Stimulated activated naive B cell treated with anti-CD40 and anti-IgM and Interleukin-4, amounts not matched to agents 10 μg/mL and 1 μg/mL and 100 μg/mL, for 72 hours (primary cell): ENCODE measurements at places on chromosomes 7 and 10.

DNA sequence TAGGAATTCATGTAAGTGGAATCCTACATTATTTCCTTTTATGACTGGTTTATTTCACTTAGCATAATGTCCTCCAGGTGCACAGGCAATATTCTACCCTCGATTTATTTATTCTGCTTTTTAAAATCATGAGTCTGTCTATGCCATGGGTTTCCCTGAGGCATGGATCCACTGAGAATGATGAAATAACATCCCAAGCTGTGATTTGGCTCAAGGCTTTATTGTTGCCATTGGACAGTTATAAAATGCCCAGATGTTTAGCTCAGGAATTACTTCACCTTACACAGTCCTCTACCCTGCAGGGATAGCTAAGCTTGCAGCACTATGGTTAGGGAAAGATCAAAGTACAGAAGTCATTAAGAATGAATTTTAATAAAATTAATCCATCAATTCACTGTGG lies 219.5 kb downstream of the FRMD4A start:
- no peak overlapping the region for H3K4me3 ChIP-seq
- H3K36me3 ChIP-seq: no peaks in the 10 kb centered on the region
- H3K27me3 ChIP-seq: peaks cover 55% of the 10 kb centered on the region
- no peak for DNase-seq
- no peaks in the 10 kb centered on the region for H3K4me1 ChIP-seq

DNA sequence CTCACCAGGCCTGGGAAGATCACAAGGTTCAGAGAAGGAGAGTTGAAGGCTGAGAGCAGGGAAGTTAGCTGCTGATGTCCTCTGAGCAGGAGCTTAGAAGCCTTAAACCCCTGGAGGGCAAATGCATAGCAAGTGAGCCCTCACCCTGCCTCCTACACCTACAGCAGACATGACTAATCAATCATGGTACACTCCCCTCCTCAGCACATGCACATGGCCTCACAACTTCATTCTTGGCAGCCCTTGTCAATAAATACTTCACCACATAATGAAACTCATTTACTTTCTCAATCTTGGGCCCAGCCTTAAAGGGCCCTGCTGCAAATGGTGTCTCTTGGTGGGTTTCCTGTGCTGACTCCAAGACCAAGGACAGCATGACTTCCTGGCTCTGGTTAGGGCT lies 12.9 kb downstream of the MMRN2 start:
- peaks cover 2% of the 10 kb centered on the region for H3K4me1 ChIP-seq
- peaks cover 6% of the 10 kb centered on the region for H3K27me3 ChIP-seq
- no peak overlapping the region for H3K4me3 ChIP-seq

- no peaks in the 10 kb centered on the region for H3K4me1 ChIP-seq
- no peaks in the 10 kb centered on the region for H3K36me3 ChIP-seq
- H3K27ac ChIP-seq: no peak overlapping the region
- no peak overlapping the region for H3K4me3 ChIP-seq
- DNase-seq: no peak
These were observed 66.8 kb downstream of the LYZL2 start for GRCh38 chr10:30562787-30563186.

GRCh38 chr10:111077785-111078504 lies 1.1 kb downstream of the ADRA2A start:
- H3K36me3 ChIP-seq: peaks cover 9% of the 10 kb centered on the region
- H3K4me1 ChIP-seq: peaks cover 10% of the 10 kb centered on the region
- peak overlapping the region; percentile 82 for H3K4me3 ChIP-seq
- peaks cover 86% of the 10 kb centered on the region for H3K27me3 ChIP-seq
- H3K27ac ChIP-seq: no peak overlapping the region

GRCh38 chr7:116324582-116324981 lies 114.2 kb downstream of the TES start:
- H3K27ac ChIP-seq: no peak overlapping the region
- H3K4me1 ChIP-seq: no peaks in the 10 kb centered on the region
- H3K4me3 ChIP-seq: no peak overlapping the region
- no peaks in the 10 kb centered on the region for H3K36me3 ChIP-seq

DNA sequence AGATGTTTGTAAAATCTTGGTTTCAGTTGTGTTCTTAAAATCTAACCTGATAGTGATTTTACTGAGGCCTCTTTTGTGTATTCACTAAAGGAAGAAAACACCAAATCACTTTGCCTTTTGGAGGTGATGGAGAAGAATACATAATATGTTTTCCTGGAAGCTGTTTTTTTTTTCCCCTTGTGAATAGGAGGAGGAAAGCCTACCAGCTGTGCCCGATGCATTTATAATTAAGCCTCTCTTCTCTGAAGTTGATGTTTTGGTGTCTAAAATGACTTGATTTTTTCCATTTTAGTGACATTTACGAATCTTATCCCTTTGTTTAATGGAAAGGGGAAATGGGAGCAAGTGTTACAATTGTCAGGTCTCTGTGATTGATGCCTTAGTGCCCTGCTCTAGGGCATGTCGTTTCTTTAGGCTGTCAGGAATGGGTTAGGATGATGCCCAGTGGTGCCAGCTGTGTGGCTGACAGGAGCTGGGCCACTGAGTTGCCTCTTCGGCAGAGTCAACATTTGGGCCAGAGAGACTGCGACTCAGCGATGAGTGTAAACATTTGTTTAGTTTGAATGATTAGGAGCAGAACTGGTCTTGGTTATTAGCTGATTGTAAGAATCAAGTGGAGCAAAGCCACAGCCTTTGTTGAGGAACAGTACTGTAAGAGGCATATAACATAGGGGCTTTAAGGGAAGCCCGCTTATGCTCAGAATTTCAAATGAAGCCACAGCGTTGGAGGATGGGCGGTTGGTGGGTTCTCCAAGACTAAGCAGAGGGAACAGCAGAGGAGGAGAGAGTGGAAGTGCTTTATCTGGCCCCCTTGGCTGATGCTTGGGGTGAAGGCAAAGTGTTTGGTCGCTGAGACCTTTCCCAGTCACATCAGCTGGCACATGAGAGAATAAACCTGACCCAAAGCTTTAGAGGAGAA lies 81.6 kb downstream of the CDK14 start:
- H3K4me3 ChIP-seq: no peak overlapping the region
- peaks cover 52% of the 10 kb centered on the region for H3K4me1 ChIP-seq
- H3K27ac ChIP-seq: peak overlapping the region; percentile 27
- H3K36me3 ChIP-seq: peaks cover 5% of the 10 kb centered on the region
- H3K27me3 ChIP-seq: no peaks in the 10 kb centered on the region

- no peak for DNase-seq
- peaks cover 4% of the 10 kb centered on the region for H3K27me3 ChIP-seq
- H3K27ac ChIP-seq: no peak overlapping the region
- no peak overlapping the region for H3K4me3 ChIP-seq
- H3K36me3 ChIP-seq: no peaks in the 10 kb centered on the region
These were observed 44.0 kb downstream of the ASB4 start for GRCh38 chr7:95529701-95530100.

DNA sequence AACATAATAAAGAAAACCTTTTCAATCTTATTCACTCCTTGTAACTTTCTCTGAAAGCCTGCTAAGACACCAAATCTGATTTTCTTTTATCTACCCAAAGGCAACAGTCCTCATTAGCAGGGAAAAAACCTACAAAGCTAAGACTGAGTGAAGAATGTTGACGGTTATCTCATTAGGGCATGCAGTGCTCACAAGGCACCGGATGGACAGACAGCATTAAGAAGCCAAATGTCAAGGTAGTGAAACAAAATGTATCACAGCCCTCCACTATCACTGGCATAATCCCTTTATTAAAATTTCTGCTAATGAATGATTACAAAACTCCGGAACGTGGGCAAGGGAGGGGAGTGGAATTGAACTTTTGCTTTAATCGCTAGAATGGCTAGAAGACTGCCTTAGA lies 442.8 kb downstream of the NEBL start:
- no peak for DNase-seq
- no peaks in the 10 kb centered on the region for H3K27me3 ChIP-seq
- H3K27ac ChIP-seq: no peak overlapping the region

DNA sequence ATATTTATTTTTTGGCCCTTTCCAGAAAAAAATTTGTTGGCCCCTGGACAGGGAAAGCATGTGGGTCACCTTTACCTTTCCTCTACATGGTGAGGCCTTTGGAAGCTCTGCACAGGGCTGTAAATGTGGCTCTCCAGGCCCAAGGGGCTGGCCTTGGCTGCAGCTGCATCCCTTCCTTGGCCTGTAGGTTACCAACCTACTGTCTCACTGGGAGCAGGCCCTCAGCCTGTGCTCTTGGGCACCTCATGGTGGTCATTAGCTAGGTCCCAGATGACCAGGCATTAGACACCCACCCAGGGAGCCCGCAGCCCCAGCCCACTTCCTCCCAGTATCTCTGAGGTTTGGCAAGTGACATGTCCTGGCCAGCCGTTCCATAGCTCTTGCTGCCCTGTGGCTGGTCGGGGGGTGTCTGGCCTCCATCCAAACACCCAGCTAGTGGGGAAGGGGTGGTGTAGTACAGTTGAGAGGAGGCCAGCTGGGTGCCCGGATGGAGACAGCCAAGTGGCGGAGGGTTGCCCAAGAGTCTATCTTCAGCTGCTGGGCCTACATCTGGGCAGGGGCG lies 7.1 kb upstream of the CPA5 start:
- peaks cover 5% of the 10 kb centered on the region for H3K27me3 ChIP-seq
- H3K27ac ChIP-seq: no peak overlapping the region
- H3K4me3 ChIP-seq: no peak overlapping the region
- no peak for DNase-seq
- H3K4me1 ChIP-seq: no peaks in the 10 kb centered on the region

GRCh38 chr10:124691421-124692099 lies 52.6 kb downstream of the FAM53B start:
- peak overlapping the region; percentile 83 for H3K27ac ChIP-seq
- no peaks in the 10 kb centered on the region for H3K27me3 ChIP-seq
- H3K4me3 ChIP-seq: no peak overlapping the region
- H3K4me1 ChIP-seq: peaks cover 61% of the 10 kb centered on the region
- no peak for DNase-seq

DNA sequence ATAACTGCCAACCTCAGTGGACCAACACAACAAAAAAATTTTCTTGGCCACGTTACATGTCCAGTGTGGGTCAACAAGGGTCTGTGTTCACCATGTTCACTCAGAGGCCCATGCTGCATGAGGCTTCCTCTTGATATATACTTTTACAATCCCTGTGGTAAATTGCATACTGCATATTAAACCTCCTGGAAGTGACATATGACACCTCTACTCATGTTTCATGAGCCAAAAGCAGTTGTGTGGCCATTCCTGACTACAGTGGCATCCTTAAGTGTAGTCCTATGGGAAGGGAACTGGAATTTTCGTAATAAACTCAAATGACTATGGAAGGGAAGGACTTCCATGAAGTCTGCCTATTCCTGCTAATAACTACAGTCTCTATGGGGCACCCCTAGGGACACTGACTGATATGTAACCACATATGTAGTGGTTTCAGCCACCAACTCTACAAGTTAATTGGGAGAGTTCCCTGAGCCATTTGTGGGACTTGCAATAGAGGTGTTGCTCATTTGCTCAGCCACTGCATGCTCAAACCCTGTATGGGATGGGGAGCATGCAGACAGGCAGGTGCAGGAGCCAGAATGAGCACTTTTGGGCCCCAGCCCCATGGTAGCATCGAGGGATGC lies 9.7 kb downstream of the DYNC1I1 start:
- no peak for DNase-seq
- H3K4me3 ChIP-seq: no peak overlapping the region
- H3K36me3 ChIP-seq: no peaks in the 10 kb centered on the region
- H3K27ac ChIP-seq: no peak overlapping the region

- H3K27me3 ChIP-seq: no peaks in the 10 kb centered on the region
- no peak overlapping the region for H3K27ac ChIP-seq
- no peak for DNase-seq
- no peak overlapping the region for H3K4me3 ChIP-seq
These were observed 92.4 kb upstream of the TCERG1L start for GRCh38 chr10:131403936-131404335.

- H3K27me3 ChIP-seq: no peaks in the 10 kb centered on the region
- H3K27ac ChIP-seq: no peak overlapping the region
- peaks cover 14% of the 10 kb centered on the region for H3K4me1 ChIP-seq
- peaks cover 27% of the 10 kb centered on the region for H3K36me3 ChIP-seq
- no peak for DNase-seq
These were observed 45.1 kb downstream of the TMEM60 start for GRCh38 chr7:77753173-77753572.

DNA sequence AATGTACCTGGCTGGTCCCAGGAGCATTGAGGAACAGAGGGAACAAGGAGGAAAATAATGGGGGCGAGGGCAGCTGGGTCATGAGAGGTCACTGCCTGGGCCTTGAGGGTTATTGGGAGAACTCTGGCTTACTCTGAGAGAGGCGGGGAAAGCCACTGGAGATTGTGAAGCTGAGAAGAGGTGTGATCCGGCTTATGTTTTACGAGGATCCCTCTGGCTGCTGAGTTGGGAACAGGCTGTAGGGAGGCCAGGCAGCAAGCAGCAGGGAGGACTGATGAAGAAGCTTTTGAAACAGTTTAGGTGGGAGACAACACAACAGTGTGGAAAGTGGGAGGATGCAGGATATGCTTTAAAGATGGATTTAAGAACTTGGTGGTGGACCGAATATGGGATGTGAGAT lies 87.3 kb downstream of the FANK1 start:
- no peaks in the 10 kb centered on the region for H3K36me3 ChIP-seq
- H3K4me1 ChIP-seq: peaks cover 12% of the 10 kb centered on the region
- no peak overlapping the region for H3K27ac ChIP-seq
- H3K27me3 ChIP-seq: peaks cover 12% of the 10 kb centered on the region
- no peak overlapping the region for H3K4me3 ChIP-seq

DNA sequence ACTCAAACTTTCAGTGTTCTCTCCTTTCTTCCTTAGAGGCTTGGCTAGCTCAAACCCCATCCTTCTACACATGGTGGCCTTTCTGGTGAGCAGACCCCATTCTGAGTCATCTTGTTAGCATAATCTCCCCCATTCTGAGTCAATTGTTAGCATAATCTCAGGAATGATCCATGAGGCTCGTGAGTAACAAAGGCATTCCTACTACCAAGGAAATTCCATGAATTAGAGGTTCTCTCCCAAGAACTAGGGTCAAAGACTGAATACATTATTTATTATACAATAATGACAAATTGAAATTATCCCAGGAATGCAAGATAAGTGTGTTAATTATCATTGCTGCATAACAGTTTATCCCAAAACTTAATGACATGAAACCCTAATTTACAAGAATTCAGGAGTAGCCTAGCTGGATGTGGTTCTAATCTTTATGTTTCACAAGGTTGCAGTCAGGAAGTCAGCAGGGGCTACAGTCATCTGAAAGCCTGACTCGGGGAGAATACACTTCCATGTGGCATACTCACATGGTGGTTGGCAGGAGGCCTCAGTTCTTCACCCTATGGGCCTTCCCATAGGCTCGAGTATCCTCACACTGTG lies 100.2 kb downstream of the MMRN2 start:
- no peak overlapping the region for H3K27ac ChIP-seq
- no peaks in the 10 kb centered on the region for H3K27me3 ChIP-seq
- DNase-seq: no peak
- H3K4me3 ChIP-seq: no peak overlapping the region
- peaks cover 4% of the 10 kb centered on the region for H3K36me3 ChIP-seq

DNA sequence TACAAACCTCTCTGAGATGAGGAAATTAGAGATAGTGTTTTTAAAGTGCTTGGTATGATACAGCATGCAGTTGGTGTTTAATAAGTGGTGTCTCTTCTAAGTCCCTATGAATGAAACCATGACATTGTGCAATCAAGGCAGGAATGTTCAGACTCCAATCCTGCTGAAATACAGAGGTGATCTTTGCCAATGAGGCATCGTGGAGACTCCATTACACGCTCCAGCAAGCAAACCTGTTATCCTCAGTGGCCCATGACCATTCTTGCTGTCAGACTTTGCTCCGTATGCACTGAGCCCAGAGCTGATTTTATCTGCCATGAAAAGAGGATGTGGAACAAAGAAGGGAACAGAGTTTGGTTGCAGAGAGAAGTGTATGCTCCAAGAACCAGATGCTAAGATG lies 47.3 kb downstream of the CDHR3 start:
- H3K36me3 ChIP-seq: peaks cover 11% of the 10 kb centered on the region
- H3K4me1 ChIP-seq: peaks cover 17% of the 10 kb centered on the region
- no peak for DNase-seq
- no peaks in the 10 kb centered on the region for H3K27me3 ChIP-seq
